ENCODE measurements at places on chromosomes 16 and 17. TPM values are rescaled to one million over a fixed set of nuclear protein-coding genes. Genes with fewer than 3 reads are reported as not detected.

KRT40 gene
- 3.9 TPM for polyA plus RNA-seq

KRT9 gene
- polyA plus RNA-seq: not detected

ZNF287 gene
- 4.9 TPM for polyA plus RNA-seq

CLEC18A gene
- polyA plus RNA-seq: 0.68 TPM

C16orf96 gene
- 1.1 TPM for polyA plus RNA-seq

PSMB10 gene
- polyA plus RNA-seq: 33.5 TPM

ABCC6 gene
- polyA plus RNA-seq: 2.1 TPM

SLC16A6 gene
- 0.72 TPM for polyA plus RNA-seq

DNA sequence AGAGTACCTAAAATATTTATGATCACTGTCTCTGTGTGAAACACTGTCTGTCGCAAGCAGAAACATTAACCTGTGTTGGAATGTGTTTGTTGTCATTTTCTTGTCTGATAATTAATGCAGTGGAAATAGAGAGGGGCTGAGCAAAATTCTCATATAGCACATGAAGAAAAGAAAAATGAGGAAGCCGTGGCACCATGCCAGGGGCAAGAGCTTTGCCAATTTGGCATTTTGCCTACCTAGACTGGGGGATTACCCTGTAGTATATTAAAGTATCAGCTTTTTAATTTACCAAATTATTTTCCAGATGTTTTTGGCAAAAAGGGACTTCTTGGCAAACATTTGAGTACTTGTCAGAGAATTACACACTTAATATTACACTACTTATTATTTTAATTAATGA is 1326.6 kb upstream of the GOT2 start:
- peak; percentile 4 for DNase-seq

GRCh38 chr16:57802341-57803133 is at the start of gene KIFC3:
Gene KIFC3 (minus strand): TSS chr16:57802491. CDS start chr16:57798243, 4,248 bp downstream.
- peak; percentile 84 for DNase-seq

- no peak for DNase-seq
Observed at GRCh38 chr16:85370881-85371651, 242.1 kb upstream of the GSE1 start.

- no peak for DNase-seq
Observed at GRCh38 chr16:86391984-86392383, 118.3 kb upstream of the FOXF1 start.

DNA sequence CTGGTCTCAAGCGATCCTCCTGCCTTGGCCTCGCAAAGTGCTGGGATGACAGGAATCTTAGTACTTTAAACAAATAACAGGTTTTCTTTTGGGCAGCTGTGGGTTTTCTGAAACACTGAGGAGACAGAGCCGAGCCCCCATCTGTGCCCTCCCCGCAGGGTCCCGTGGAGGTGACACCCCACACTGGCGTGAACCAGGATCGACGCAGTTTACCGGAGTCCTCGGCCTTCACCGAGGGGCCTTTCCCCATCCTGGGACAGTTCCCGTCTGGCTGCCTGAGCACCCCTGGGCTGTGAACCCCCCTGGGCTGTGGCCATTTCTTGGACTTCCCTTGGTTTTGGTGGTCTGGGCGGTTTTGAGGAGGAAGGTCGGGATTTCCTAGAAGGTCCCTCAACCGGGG is 15.3 kb upstream of the GNG13 start:
- DNase-seq: no peak

GRCh38 chr17:75783069-75783783 is 1.4 kb upstream of the UNK start:
- peak; percentile 54 for DNase-seq

GRCh38 chr17:44928950-44929720 is 13.8 kb upstream of the GFAP start:
- DNase-seq: no peak

DNA sequence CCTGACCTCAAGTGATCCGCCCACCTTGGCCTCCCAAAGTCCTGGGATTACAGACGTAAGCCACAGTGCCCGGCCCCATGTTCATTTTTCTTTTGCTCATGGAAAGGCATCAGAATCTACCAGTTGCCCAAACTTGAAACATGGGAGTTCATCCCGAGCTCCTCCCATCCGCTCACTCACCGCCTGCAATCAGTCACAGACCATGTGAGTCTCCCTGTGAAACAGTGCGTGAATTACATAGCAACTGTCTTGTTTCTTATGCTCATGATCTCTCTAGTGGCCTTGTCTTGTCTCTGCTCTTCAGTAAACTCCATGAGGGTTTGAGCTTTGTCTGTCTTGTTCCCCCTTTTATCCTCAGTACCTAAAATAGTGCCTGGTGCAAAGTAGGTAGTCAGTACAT is 52.1 kb upstream of the TNRC6A start:
- no peak for DNase-seq

- no peak for DNase-seq
Observed at GRCh38 chr17:62975206-62975605, 9.2 kb downstream of the TANC2 start.

- DNase-seq: no peak
Observed at GRCh38 chr17:31579265-31579664, 187.8 kb downstream of the RAB11FIP4 start.

DNA sequence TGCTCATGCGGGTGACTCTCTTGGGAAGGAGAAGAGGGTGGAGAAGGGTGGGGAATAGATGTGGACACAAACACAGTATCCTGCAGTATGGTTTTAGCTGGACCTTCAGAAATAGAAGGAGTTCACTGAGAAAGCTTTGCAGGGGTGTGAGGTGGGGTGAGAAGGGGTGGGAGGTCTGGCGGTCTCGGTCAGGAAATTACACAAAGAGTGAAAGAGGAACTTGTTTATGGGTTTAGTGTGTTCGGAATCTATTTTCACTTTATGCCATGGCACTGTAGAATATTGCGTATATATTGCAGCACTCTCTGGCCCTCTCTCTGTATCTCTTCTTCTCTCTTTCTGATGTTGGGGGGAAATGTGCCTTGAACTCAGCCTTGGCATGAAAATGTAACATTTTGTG is 148.2 kb upstream of the GOT2 start:
- DNase-seq: no peak
